ENCODE measurements at places on chromosomes 6 and 20.
A peak's percentile ranks its signal among the peaks of the same experiment; 100 is the strongest.

- DNase-seq: no peak
Observed at GRCh38 chr6:56647172-56647762, 4.6 kb upstream of the DST start.

DNA sequence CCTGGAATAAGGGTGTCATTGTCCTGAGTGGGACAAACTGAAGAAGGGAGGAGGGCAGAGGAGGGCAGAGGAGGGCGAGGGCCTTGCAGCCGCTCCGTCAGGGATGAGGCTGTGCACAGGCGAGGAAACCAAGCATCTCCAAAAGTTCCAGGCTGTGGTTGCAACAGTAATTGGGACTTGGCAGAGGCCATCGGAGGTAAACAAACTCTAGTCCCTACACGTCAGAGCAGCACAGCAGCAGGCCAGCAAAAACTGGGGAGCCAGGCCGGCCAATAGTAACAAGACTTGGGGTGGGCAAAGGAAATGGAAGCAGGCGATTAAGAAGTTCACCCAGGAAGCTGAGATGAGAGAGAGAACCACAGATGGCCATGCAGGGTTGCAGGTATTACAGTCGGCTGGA lies 142.8 kb downstream of the SMOC2 start:
- no peak for DNase-seq

DNA sequence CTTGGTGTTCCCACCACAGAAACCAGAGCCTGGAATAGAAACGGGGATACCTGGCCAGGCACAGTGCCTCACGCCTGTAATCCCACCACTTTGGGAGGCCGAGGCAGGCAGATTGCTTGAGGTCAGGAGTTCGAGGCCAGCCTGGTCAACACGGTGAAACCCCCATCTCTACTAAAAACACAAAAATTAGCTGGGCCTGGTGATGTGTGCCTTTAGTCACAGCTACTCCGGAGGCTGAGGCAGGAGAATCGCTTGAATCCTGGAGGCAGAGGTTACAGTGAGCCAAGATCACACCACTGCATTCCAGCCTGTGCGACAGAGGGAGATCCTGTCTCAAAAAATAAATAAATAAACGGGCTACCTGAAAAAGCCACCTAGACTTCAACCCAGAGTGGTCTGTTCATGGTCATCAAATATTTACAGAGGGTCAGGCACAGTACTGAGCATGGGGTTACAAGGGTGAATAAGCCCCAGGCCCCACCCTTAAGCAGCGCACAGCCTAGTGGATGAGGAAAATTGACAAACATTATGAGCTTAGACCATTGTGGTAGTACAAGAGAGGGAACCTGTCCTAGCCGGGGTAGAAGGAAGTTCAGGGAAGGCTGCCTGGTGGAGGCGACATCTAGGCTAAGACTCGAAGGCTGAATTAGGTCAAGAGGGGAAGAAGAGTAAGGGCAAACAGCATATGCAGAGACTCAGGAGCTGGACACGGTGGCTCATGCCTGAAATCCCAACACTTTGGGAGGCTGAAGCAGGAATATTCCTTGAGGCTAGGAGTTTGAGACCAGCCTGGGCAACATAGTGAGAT lies 7.2 kb upstream of the PCIF1 start:
- DNase-seq: no peak

GRCh38 chr6:170291271-170292110 lies 613 bp upstream of the DLL1 start:
- DNase-seq: peak; percentile 75
